ENCODE measurements at places on chromosomes 11 and 22. TPM values are rescaled to one million over a fixed set of nuclear protein-coding genes. Genes with fewer than 3 reads are reported as not detected.

The RIMBP3C gene
- total RNA-seq = not detected

The SUSD2 gene
- total RNA-seq = under 0.01 TPM

The CHRM1 gene
- not detected for total RNA-seq

The PNPLA5 gene
- not detected for total RNA-seq

The HEPHL1 gene
- 10.3 TPM for total RNA-seq

The OR2AT4 gene
- not detected for total RNA-seq

The BIK gene
- 22.9 TPM for total RNA-seq

The RAG2 gene
- total RNA-seq = not detected

The OR8A1 gene
- total RNA-seq = not detected

The CHRDL2 gene
- total RNA-seq = not detected

The WBP2NL gene
- total RNA-seq = 0.57 TPM
